Stimulated activated CD8-positive, alpha-beta memory T cell treated with anti-CD3 and anti-CD28 coated beads, Interleukin-4, amount 100 ng/mL, for 1 hour (primary cell): ENCODE measurements at places on chromosomes 5 and 9.

DNA sequence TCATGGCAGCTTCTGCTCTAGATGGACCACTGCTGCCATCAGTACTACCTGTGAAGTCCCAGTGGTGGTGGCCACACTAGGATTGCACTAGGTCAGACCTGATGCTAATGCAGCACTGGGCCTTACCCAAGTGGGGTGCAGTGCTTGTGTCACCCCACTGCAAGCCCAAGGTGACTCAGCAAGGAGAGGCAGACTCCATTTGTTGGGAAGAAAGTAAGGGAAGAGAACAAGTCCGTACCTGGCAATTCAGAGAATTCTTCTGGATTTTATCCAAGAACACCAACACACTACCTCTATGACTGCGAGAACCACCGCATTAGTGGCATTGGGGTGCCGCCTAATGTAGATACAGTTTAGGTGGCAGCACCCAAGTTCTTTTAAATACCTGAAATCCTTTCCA is 34.0 kb upstream of the TYRP1 start:
- no peak for DNase-seq

DNA sequence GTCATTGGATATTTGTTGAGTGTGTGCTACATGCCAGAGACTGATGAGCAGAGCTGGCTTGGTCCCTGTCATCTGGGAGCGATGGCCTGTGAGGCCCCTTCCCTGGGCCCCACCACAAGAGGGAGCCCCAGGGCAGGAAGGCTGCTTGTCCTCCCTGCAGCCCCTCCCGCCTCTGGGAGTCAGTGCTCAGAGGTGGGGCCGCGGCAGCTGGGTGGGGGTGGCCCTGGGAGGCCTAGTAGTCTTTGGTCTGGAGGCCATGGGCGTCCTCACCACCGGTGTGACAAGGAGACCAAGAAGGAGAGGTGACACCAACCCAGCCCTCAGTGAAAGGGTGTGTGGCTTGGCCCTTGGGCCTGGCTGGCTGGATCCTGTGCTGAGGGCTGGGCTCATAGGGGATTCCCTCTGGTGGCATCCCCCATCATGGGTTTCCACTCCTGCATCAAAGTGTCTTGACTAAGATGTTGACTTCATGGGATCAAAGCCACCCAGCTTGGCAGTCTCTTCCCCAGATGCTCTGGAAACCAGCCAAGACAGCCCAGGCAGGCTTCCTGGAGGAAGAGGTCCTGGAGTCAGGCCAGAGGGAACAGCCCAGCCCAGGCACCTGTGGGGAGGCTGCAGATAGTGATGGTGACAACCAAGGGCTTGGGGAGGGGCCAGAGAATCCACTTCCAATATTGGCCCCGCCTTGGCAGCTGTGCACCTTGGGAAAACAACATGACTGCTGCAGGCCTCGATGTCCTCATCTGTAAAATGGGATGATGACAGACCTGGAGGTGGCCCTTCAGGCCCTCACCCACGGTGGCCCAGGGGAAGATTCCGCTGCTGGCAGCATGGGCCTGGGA is 166.7 kb downstream of the GAPVD1 start:
- DNase-seq: no peak

GRCh38 chr5:372996-373709 is 51.6 kb downstream of the AHRR start:
- DNase-seq: no peak

DNA sequence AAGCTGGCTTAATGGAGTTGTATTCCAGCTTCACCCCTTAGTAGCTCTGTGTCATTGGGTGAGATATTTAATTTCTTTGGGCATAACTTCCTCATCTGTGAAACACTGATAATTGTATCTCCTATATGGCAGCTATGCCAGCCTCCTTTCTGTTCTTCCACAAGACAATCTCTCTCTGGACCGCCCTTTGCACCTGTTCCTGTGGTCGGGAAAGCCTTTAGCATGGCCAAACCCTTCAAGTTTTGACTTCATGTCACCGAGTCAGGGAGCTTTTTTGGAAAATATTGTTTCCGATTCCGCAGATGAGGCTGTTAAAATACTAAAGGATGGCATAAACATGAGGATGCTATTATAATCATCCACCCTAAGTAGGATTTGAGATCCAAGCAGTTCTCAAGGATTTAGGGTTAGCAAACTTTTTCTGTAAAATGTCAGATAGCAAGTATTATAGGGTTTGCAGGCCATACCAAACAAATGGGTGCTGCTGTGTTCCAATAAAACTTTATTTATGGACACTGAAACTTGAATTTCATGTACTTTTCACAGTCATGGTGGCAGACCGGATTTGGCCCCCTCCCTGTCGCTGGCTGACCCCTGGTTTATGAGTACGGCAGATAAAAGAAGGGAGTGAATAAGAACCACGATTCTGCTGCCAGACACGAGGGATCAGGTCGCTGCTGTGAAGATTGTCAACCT is 695 bp upstream of the NDFIP1 start:
- no peak for DNase-seq

- no peak for DNase-seq
These were observed 4.3 kb downstream of the RAI14 start for GRCh38 chr5:34660444-34660843.

DNA sequence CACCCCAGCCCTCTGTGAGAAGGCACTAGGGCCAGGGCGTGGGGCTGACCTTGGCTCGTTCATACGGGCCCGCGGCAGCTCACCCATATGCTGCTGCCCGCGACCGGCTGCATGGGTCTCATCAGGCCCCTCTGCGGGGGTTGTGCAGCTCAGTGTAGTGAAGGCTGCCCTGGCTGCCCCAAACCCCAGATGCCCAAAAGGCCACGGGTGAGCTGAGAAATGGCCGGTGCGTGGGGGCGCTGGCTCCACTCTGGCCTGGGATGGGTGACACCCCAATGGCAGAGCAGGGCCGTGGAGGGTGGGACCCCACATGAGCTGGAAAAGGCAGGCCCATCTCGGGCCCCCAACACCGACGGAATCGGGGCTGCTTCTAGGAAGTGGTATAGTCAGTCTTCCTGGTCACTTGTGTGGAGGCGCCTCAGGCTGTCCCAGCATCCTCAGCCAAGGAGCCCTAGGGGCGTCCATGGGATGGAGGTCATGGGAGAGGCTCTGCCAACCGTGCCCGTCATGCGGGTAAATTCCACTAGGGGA is 19.4 kb upstream of the LRRC14B start:
- no peak for DNase-seq

- no peak for DNase-seq
These were observed 255.2 kb downstream of the DEPDC1B start for GRCh38 chr5:60444661-60445360.

GRCh38 chr9:78000221-78000620 is 31.4 kb downstream of the GNAQ start:
- no peak for DNase-seq

DNA sequence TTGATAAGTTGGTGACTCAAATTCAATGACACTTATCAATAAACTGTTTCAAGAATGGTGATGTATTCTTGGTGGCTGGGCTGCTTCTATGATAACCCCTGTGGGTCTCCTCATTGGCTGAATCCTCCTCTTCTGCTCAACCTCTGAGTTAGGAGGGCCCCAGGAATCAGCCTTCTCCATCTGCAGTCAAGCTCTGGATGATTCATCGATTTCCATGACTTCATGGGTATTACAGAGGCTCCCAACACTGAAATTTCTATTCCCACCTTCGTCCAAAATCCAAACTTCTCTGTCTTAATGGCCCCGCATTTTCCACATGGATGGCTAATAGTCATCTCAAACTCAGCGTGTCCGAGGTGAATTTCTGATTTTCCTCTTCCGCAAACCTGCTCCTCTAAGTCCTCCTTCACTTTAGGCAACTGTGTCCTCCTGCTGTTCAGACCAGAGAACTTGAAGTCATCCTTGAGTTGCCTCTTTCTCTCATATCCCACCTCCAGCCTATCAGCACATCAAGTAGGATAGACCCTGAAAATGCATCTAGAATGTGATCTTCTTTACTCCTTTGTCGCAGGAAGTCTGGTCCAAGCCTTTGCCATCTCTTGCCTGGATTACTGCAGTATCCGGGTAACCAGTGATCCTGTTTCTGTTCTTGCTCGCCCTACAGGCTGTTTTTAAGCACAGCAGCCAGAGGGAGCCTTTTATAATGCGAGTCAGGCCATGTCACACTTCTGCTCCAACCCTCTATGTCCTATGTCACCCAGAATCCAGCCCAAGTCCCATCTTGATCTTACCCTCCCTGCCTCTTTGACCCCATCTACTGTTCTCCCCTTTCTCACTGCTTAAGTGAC is 41.4 kb upstream of the IL7R start:
- no peak for DNase-seq

DNA sequence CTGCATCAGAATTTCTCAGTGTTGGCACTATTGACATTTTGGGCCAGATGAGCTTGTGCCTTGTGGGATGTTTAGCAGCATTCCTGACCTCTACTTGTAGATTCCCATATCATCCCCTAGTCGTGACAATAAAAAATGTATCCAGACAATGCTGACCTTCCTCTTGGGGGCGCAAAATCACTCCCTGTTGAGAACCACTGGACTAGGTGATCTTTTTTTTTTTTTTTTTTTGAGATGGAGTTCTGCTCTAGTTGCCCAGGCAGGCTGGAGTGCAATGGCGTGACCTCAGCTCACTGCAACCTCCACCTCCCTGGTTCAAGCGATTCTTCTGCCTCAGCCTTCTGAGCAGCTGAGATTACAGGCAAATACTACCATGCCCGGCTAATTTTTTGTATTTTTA is 22.6 kb downstream of the STXBP1 start:
- DNase-seq: no peak

DNA sequence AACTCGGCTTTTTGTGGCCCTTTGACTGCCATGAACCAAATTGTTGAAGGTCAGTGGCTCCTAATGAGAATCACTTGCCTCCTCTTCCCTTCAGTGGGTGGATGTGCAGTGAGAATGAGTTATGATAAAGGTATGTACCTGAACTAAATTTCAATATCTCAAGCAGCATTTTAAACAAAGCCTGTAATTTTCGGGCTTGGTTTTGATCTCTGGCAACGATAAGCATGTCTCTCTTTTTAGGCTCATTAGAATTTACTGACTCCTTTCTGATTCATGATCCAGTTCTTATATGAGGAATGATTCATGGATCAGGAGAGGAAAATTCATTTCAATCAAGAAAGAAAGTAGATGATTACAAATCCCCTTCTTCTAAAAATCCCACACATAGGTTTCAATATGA is 305.5 kb downstream of the ARRDC3 start:
- DNase-seq: no peak

DNA sequence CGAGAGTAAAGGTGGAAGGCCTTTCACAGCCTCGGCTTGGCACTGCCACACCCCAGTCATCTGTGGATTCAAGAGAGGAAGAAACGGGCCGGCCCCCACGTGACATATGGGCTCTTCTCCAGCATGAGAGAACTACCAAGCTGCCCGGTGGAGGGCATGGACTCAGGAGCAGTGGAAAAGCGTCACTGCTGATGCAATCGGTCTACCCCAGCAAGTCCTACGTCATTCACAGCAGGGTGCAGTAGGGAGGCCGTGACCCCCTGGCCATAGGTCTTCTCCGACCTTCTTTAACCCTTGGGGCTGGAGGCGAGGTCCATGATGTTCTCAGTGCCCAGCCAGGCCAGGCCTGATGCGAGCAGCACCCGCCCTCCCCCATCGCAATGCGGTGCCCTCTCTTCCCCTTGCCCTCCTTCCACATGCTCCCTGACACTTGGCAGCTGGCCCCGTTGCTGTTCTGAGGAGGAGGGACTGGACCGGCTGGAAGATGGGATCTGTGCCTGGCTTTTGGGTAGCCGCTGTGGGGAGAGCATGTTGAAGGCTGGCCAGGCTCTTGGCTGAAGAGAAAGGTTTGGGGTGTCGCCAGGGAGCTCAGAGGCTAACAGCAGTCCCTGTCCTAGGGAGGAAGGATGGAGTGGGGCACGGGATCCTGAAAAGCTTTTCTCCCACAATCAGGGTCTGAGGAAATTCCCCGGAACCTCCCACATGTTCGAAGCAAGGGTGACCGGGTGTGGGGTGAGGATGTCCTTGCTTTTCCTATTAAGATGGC is 89.8 kb downstream of the LIFR start:
- DNase-seq: no peak

DNA sequence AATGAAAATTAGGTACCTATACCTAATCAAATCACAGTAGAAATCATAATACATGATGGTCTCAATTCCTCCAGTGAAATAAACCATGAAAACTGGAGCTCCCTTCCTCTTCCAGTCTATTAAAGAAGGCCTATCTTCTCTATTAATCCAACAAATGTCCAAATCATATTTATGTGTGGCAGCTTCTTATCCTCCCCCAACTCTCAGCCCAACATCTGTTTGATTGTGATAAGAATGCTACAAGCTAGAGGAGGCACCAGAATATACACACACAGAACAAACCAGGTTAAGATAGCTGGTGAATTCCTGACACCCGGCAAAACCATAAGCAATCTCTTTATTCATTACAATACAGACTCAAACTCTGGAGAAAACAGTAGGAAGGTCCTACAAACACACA is 110.8 kb downstream of the FBXL17 start:
- no peak for DNase-seq

DNA sequence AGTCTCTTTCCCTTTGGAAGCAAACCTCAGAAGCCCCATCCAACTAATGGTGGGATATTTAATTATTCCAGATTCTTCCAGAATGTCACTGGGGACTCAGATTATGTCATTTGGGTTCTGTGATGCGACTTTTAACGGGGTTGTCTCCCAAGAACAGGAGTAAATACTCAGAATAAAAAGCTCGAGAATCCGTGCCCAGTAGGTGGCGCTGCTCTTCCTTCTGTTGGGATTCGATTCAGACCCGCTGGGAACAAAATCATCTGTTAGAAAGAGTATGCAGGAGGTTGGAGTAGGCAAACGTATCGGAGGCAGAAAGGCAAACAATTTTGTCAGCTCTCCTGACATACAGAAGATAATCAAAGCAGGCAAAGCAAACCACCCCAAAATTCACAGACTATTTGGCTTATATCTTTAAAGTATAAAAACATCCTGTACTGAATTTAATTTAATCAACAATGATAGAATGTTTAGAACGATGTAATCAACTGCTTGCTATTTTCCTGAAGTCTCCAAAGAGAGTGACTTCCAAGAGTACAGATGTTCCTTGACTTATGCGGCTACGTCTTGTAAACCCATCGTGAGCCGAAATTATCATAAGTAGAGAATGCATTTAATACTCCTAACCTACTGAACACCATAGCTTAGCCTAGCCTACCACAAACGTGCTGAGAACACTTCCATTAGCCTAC is 169.8 kb upstream of the RAI14 start:
- DNase-seq: peak; percentile 38

DNA sequence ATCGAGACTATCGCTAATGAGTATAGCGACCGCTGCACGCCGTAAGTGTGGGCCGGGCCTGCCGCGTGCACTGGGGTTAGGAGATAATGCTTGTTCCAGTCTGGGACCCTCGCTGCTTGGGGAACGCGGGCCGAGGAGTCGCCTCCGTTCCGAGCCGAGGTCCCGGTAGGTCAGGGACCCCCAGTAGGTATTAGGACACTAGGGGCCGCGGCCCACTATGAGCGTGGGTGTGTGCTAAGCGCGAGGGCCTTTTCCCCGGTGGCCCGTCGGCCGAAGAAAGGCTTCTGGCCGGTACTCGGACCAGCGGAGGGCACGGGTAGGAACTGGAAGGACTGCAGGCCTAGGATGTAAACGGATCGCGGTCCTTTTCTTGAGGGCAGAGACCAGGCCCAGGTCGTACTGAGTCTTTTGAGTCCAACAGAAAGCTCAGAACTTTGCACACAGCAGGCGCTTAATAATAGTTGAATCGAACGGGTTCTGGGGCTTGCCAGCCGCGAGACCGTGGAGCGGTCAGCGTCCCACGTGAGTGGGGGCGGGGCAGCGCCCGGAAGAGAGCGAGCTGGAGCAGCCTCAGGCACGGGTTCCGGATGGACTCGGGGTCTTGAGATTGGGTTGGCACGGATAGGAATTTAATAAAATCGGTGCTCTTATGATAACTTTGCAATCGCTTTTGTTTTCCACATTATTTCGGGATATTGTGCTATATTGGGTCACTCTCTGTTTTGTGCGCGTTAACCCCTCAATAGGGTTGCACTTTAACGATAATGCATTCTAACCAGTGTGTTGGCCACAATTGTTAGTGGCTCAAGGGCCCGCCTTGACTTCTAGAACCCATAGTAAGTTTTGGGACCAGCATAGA is 733 bp downstream of the HSPA4 start:
- peak; percentile 28 for DNase-seq
